ENCODE measurements at places on chromosomes 13 and 19.

DNA sequence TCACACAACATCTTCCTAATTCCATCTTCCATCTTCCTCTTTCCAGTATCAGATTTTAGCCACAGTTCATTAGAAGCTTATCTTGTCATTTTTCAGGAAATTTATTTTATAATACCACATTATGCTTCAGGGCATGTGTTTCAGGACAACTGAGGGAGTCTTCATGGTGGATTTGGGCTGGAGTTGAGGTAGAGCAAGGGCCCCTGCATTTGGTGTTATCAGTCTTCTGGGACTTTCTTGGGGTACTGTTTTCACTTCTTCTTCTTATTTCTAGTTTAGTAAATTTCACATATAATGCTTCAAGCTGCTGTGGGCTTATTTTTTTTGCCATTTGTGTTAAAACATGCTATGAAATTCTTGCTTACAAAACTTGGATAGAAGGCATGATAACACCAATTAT lies 188.7 kb downstream of the LHFPL6 start:
- DNase-seq = no peak

GRCh38 chr13:34913040-34913439 lies 29.0 kb upstream of the NBEA start:
- DNase-seq = no peak

DNA sequence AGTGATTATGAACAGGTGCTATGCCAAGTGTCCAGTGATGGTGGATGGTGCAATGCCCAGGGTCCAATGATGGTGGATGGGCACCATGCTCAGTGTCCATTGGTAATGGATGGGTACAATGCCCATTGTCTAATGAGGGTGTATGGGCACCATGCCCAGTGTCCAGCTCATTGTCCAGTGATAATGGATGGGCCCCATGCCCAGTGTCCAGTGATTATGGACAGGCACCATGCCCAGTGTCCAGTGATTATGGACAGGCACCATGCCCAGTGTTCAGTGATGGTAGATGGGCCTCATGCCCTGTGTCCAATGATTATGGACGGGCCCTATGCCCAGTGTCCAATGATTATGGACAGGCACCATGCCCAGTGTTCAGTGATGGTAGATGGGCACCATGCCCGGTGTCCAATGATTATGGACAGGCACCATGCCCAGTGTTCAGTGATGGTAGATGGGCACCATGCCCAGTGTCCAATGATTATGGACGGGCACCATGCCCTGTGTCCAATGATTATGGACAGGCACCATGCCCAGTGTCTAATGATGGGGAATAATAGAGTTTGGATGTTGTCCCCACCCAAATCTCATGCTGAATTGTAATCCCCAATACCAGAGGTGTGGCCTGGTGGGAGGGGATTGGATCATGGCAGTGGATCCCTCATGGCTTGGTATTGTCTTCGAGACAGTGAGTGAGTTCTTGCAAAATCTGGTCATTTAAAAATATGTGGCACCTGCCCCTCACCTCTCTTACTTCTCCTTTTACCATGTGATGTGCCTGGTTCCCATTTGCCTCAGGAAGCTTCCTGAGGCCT lies 87.8 kb downstream of the ANKRD10 start:
- no peak for DNase-seq

DNA sequence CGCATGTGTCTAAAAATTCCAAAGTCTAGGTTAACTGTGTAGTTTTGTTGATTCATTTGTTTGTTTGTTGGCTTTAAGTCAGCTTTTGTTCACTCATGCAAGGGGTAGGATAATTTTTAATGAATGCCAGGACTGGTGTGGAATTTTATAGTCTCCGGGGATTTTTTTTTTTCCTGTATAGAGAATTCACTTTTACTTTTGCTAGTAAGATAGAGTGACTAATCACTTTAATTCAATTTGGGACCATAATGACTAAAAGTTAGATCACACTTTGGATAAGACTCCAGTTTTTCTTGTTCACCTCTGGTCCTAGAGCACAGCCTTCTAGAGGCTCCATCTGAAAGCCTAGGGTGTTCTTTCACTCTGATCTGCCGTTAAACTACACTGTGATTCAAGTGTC lies 1690.0 kb downstream of the PCDH9 start:
- no peak for DNase-seq

Measured in suppressor macrophage (primary cell).